ENCODE measurements at places on chromosomes 16 and 17.

DNA sequence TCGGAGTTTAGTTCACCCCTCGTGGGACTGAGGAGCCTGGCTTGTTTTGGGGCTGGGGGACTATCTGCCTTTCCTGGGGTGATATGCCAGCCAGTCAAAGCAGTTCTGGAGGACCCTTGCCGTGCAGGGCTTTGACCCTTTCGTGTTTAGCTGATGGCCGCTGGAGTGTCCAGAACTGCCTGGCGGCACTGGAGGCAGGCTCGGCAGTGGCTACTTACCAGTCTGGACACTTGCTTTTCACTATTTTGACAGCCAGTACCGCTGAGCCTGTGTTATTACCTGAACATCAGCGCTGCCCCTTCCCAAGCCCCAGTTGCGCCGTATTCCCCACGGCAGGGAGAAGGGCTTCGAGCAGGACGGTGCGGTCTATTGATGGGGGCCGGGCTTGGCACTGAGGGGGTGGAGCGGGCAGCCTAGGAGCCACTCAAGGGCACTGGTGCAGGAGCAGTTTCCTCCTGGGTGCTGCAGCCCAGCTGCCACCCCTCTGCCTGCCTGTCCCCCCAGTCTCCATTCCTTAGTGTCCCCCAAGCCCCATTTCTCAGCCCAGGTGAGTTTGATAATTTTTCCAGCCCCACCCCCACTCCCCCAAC, 18.6 kb downstream of the CCDC92B start:
- no peak for DNase-seq

DNA sequence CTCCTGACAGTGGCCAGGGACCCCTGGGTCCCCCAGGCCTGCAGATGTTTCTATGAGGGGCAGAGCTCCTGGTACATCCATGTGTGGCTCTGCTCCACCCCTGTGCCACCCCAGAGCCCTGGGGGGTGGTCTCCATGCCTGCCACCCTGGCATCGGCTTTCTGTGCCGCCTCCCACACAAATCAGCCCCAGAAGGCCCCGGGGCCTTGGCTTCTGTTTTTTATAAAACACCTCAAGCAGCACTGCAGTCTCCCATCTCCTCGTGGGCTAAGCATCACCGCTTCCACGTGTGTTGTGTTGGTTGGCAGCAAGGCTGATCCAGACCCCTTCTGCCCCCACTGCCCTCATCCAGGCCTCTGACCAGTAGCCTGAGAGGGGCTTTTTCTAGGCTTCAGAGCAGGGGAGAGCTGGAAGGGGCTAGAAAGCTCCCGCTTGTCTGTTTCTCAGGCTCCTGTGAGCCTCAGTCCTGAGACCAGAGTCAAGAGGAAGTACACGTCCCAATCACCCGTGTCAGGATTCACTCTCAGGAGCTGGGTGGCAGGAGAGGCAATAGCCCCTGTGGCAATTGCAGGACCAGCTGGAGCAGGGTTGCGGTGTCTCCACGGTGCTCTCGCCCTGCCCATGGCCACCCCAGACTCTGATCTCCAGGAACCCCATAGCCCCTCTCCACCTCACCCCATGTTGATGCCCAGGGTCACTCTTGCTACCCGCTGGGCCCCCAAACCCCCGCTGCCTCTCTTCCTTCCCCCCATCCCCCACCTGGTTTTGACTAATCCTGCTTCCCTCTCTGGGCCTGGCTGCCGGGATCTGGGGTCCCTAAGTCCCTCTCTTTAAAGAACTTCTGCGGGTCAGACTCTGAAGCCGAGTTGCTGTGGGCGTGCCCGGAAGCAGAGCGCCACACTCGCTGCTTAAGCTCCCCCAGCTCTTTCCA, 25.1 kb downstream of the C1QTNF1 start:
- no peak for DNase-seq

- peak; percentile 48 for DNase-seq
Measured at GRCh38 chr17:38598536-38598935, 7.2 kb downstream of the SRCIN1 start.

- no peak for DNase-seq
Measured at GRCh38 chr16:65725156-65725845, 603.4 kb upstream of the CDH11 start.

GRCh38 chr16:8740775-8741355, 56.6 kb downstream of the TMEM186 start:
- no peak for DNase-seq

GRCh38 chr16:51888534-51888933, 658.4 kb downstream of the TOX3 start:
- DNase-seq: no peak

DNA sequence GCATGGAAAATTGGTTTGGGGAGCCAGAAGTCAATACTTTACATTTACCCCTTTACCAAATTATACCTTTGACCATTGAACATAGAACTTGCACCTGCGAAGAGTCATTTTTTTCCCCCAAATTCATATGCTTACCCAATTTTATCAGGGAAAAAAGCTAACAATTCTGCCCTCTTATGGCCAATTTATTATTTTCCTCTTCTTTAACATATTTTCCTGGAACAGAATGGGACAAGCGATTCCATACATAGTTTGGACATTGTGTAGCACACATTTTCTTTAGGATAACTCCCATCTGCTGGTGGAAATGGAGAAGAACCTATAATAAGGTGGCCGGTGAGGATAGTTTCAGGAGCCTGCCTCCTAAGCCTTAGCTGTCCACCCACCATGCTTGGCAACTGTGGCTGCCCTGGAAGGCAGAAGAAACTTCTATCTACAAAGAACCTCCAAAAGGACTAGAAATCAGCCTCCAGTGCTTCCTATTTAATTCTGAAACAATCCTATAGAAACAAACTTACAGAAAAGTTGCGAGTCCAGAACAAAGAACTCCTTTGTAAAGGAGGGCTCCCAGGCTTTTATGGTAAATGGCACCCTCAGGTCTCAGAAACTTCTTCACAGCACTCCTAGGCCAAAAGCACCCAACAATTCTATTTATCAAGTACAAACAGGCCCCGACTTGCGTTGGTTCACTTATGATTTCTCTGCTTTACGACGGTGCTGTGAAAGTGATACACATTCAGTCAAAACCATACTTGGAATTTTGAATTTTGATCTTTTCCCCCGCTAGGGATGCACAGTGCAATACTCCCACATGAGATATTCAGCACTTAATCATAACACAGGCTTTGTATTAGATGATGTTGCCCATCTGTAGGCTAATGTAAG, 64.1 kb upstream of the CACNG4 start:
- no peak for DNase-seq

DNA sequence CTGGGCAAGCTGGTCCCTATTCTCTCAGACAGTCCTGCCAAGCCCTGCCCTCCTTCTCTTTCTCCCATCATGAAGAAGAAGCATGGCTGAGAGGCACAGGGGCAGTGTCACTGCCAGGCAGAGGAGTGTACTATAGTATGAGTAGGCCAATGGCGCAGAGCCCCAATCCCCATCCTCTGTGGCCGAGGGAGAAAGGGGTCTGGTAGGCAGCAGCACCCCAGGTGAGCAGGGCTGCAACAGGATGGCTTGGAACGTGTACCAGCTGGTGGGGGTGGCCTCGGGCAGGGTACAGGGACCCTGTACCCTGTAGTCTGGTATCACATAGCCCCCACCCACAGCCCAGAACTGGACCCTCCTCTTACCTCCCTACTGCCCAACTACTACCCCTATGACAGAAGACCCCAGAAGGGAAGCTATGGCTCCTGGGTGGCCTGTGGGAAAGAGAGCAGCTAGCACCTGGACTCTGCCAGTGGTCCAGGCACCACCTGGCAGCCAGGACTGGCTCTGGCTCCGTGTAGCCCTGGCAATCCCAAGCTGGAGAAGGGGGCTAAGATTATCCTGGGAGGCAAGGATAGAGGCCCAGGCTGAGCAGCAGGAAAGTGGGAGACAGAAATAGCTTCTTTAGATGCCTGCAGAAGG, 4.4 kb downstream of the SMARCD2 start:
- DNase-seq: no peak

GRCh38 chr16:56196381-56196780, 5.1 kb downstream of the GNAO1 start:
- no peak for DNase-seq

DNA sequence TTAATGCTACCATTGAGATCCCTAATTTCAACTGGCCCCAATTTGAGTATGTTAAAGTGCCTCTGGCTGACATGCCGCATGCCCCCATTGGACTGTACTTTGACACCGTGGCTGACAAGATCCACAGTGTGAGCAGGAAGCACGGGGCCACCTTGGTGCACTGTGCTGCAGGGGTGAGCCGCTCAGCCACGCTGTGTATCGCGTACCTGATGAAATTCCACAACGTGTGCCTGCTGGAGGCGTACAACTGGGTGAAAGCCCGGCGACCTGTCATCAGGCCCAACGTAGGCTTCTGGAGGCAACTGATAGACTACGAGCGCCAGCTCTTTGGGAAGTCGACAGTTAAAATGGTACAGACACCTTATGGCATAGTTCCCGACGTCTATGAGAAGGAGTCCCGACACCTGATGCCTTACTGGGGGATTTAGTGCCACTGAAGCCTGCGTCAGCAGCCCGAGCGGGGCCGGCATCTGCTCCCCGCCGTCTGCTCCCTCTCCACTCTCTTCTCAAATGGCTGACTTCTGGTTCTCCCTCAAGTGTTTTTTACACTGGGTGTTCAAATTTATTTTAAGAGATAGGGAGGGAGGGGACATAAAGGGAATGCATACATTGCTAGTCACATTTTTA, 22.9 kb downstream of the DUSP14 start:
- DNase-seq: no peak

DNA sequence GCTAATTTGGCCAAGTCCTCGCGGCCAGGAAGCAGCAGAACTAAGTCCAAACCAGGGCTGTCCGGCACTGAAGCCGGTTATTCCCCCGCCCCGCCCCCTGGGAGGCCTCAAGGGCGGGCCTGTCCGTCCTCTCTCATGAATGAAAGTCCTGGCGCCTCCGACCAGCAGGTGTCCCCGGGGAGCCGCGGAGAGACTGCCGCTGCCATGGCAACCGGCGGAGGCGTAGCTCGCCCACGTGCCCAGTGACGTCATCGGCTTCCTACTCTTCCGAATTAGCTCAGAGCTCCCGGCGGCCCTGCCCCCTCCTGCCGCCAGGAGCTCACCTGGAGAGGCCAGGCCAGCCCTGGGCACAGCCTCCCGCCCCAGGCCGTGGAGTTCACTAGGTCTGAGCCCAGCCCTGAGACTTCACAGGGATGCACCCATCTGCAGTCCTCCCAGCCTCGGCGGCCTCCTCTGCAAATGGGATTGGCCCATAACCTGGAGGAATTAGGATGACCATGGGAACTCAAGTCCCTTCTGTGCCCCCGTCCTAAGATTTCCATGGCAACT, 1.3 kb downstream of the SPATA2L start:
- peak; percentile 96 for DNase-seq

DNA sequence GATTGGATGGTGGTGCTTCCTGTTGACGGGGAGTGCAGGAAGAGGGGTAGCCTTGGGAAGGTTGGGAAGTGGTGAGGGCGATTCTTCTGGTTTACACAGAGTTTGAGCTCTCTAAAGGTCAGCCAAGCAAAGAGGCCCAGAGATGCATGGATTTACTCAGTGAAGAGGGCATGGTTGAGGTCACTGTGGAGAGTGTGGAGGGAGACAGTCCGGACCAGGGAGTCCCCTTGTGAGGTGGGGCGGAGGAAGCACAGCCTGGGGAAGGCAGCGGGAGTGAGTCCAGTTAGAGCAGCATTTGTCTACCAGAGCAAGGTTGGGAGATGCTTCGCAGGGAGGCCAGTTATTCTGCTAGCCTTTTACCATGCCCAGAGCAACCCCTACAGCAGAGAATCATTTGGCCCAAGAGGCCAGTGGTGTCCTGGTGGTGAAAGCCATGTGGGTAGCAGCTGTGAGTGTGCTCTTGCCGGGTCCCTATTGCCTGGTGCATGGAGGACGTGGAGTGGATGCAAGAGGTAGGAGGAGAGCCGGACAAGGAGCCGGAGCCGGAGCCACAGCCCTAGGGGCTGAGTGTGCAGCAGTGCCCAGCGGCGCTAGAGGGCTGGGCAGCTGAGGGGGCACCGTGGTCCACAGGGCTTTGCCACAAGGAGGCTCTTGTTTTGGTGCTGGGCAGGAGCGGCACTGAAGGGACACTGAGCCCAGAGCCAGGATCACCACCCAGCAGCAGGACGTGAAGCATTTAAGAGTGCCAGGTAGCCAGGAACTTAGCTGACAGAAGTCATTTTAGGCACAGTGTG, 27.7 kb downstream of the PRMT7 start:
- no peak for DNase-seq

DNA sequence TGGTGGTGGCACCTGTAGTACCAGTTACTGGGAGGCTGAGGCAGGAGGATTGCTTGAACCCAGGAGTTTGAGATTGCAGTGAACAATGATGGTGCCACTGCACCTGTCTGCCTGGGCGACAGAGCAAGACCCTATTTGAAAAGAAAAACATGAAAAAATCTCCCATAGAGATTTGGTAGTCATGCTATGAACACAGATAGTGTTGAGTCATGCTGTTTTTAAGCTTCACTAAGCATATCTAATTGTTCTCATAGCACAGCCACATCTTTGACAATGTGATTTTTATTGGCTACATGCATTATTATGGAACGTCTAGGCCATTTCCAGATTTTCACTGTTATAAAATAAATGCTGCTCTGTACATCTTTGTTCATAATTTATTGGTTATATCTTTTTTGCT, 6.0 kb downstream of the IL34 start:
- DNase-seq: no peak

DNA sequence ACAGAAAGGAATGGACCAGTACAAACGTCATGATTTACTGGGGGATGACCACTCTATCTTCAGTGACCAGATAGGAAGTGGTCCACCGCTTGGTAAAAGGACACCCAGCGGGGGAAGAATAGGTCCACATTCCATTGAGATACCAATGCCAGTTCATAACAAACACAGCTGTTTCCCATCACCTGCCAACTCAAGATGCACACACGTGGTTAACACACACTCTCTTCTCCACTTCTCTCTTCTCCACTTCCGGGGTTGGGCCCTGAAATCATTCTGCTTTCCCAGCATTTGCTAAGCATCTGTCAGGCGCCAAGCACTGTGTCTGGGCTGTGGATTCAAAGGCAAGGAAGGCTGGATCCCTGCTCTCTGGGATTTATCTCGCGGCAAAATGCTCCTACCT, 175.5 kb downstream of the SLC39A11 start:
- DNase-seq: no peak

DNA sequence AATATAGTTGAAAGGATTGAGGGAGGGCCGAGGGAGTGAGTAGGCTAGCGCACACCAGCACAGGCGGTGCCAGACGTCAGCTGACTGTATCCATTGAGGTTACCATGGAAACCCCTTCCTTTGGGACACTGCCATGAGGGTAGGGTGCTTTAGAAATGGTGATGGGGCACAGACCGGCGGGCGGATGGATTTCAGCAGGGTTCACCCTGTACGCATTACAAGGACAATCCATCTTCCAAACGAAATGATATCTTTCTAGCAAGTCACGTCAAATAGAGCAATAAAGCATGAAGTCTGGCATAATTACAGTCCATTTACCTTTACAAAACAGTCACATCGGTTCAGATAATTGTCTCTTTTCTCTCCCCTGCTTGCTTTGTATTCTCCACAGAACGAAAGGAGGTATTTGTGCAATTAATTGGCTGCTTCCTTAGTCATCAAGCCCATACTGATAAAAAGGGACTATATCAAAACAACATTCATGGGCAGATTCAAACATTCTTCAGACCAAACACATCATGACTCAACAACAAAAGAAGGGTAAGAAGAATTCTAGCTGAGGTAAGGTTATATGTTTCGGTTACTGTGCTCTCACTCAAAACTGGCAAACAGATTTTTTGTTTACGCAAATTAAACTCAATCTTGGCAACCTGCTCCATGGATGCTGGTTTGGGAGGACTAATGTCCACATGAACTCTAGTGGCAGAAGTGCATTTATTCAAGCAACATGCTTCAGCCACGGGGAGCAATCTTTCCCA, 140.6 kb downstream of the CDK5R1 start:
- no peak for DNase-seq

- peak; percentile 16 for DNase-seq
Measured at GRCh38 chr17:63434951-63435571, 11.0 kb downstream of the CYB561 start.

All from activated CD4-positive, alpha-beta T cell treated with anti-CD3 and anti-CD28 coated beads, Interleukin-2, Interleukin-6, amounts not matched to agents 100 ng/mL and 50 ng/mL, durations not matched to agents 16 hours and 8 hours (primary cell).